ENCODE measurements at places on chromosomes 6 and 20.

GRCh38 chr20:32285621-32286371 lies 8.3 kb downstream of the KIF3B start:
- DNase-seq, result peak; percentile 41

DNA sequence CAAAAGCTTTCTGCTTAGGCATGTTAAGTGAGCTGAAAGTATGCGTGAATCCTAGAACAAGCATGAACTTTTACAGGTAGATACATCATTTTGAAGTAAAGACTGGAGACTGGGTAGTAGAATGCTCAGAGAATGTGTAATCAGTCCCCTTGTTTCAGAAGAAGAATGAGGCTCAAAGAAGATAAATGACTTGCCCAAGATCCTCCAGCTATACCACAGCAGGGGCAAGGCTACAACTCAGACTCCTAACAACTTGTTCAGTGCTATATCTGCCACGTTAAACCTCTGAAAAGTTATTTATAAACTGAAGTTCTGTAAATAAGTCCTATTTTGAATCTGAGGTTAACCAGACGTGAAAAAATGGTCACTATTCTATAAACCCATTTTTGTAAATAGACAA lies 2.9 kb downstream of the RIPOR2 start:
- no peak for DNase-seq

- DNase-seq, result no peak
These were observed 262.2 kb downstream of the EYA4 start for GRCh38 chr6:133503336-133503729.

GRCh38 chr20:62723768-62724450 lies 15.3 kb downstream of the NTSR1 start:
- DNase-seq, result no peak

- DNase-seq, result no peak
These were observed 121.0 kb downstream of the SASH1 start for GRCh38 chr6:148463671-148464070.

- DNase-seq, result no peak
These were observed 361.6 kb upstream of the RUNX2 start for GRCh38 chr6:44966449-44967092.

- DNase-seq, result no peak
These were observed 157.9 kb downstream of the RFX6 start for GRCh38 chr6:117034971-117035370.

GRCh38 chr6:79648328-79648727 lies 17.2 kb downstream of the SH3BGRL2 start:
- DNase-seq, result no peak

- DNase-seq, result no peak
These were observed 634 bp downstream of the HSF2 start for GRCh38 chr6:122400121-122400450.

- no peak for DNase-seq
These were observed 223.4 kb upstream of the GGTLC1 start for GRCh38 chr20:24211972-24212371.

DNA sequence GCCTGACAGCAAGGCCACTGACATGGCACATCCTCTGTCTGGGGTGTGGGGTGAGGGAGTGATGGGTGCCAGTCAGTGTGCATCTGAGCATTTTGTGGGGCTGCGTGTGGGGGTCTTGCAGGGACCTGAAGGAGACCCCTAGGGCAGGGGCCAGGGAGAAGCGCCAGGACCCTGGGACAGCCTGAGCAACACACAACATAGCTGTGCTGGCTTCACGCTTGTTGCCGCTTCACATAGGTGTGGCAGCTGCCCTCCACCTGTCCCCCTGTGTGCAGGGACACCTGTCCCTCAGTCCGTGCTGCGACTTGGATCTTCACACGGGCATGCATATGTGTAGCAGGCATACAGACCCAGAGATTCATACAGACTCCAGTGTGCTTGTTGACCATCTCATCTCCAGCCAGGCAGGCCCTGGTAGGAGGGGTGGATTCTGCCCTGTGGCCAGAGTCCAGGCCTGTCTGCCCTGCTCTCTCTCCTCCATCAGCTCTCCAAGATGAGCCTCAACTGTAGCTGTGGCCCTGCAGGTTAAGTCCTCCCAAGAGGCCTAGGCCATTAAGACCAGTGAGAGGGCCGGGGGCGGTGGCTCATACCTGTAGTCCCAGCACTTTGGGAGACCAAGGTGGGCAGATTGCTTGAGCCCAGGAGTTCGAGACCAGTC lies 3.2 kb upstream of the NPBWR2 start:
- no peak for DNase-seq

- no peak for DNase-seq
These were observed 439.4 kb downstream of the PHF3 start for GRCh38 chr6:64074981-64075380.

GRCh38 chr6:170160031-170160627 lies 130.7 kb downstream of the DLL1 start:
- DNase-seq, result no peak

DNA sequence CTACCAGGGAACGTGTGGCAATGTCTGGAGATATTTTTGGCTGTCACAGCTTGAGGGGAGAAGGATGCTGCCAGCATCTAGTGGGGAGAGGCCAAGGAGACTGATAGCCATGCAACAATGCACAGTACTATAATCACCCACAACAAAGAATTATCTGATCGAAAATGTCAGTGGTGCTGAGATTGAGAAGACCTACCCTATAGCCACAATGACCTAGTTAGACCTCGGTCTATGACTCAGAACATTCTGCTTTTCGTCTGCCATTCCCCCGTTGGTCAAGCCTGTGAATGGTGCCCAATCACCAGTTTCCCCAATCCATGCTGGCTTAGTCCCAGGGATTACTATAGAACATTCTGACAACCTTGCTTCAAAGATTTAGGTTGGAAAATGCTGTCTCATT lies 93.5 kb downstream of the TMEM200A start:
- DNase-seq, result no peak

DNA sequence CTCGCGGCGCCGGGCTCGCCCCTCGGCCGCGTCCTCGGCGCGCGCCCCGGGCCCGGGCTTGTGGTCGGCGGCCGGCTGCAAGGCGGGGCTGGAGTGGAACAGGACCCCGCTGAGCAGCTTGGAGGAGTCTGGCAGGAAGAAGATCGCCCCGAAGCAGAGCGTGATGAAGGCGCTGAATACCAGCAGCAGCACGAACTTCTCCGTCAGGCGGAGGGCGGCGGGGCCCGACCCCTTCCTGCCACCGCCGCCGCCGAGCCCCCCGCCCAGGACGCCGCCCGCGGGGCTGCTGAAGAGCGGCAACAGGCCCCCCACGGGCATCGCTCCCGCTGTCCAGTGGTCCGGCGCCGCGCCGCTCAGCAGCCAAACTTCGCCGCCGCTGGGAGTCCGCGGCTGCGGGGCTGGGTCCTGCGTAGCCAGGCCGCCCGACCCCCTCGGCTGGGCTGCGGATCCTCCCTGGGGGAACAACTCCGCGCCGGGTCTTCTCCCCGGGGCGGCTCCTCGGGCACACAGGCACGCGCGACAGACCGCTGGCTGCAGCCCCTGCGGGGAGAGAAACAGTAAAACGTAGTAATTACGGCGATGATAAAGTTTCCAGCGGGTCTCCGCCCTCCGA lies 707 bp downstream of the MAN1A1 start:
- peak; percentile 23 for DNase-seq

DNA sequence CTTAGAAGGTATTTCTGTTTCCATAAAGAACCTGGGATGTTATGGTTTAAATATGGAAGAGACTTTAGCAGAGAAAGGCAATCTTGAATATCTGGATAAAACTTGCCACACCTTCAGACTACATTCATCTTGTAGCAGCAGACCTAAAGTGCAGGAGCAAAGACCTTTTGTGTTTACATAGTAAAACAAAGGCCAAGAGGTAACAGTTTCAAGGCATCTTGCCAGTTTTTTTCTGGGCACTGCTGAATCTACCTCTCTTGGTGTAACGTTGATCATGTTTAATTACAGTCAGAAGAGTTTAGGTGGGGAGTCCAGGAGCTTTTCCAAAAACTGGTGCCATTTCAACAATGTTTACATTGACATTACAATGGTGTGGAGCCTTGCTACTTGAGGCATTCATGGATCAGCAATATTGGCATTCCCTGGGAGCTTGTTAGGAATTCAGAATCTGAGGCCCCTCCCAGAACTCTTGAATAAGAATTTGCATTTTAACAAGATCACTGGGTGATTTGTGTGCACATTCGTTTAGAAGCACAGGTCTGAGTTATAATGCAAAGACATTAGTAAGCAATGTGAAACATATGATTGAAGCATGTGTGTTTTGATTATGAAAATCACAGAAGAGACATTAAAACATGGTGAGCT lies 94.5 kb downstream of the F13A1 start:
- DNase-seq, result no peak

GRCh38 chr6:6629402-6629801 lies 40.9 kb downstream of the LY86 start:
- DNase-seq, result no peak

- no peak for DNase-seq
These were observed 1.2 kb upstream of the WRNIP1 start for GRCh38 chr6:2763876-2764540.

DNA sequence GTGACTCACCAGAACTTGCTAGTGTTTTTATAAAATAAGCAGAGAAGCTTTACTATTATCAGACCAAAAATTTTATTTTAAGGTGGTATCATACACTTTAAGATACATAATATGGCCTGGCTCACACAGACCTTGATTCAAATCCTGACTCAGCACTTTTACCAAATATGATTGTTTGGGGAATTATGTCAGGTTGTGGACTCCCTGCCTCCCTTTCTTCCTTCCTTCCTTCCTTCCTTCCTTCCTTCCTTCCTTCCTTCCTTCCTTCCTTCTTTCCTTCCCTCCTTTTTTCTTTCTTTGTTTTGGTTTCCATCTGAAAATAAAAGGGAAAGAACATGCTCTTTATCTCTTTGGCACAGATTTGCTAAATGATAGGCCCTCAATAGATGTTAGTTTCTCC lies 186.0 kb upstream of the MMS22L start:
- DNase-seq, result no peak

DNA sequence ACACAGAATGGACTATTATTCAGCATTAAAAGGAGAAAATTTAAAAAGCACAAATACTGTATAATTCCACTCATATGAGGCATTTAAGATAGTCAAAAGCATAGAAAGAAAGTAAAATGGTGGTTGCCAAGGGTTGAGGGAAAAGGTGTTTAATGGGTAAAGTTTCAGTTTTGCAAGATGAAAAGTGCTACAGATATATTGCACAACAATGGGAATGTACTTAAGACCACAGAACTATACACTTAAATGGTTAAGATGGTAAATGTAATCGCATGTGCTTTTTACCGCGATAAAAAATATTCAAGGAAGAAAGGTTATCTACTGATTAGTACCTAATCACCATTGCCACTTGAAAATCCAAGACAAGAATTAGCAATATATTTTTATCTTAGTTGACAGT lies 71.8 kb upstream of the NOX3 start:
- DNase-seq, result no peak

- no peak for DNase-seq
These were observed 255.6 kb downstream of the MAFB start for GRCh38 chr20:40433341-40433861.

DNA sequence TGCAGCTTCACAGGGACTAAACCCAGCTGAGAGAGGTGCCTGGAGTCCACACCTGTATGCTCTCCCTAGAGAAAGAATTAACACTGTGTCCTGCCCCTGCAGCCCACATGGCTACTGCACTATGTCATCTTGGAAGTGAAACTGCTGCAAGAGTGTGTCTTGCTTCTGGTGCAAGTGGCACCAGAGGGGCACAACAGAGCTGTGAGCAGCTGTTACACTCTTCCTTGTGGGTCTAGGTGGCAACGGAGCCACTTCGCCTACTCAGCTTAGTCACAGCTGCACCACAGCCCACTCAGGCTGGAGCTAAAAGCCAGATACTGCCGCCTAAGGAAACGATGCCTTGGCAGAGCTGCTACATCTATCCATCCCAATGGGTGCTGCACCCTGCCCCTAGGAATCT lies 391.4 kb downstream of the COL12A1 start:
- DNase-seq, result no peak

- DNase-seq, result no peak
These were observed 101.1 kb downstream of the ISM1 start for GRCh38 chr20:13322198-13322597.

GRCh38 chr6:134047673-134048072 lies 4.8 kb downstream of the SLC2A12 start:
- no peak for DNase-seq

DNA sequence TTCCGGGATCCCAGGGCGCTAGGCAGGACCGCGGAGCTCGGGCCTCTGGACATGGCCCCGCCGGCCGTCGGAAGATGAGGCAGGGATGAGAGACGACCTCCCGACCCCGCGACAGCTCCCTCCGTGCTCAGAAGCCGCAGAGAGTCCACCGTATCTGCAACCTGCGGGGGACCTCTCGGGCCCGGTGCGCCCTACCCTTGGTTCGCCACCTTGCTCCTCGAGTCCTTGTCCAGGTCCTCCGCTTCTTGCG lies 301 bp downstream of the PPP1R3D start:
- DNase-seq, result no peak

GRCh38 chr6:110529907-110530306 lies 53.5 kb upstream of the SLC22A16 start:
- DNase-seq, result no peak

DNA sequence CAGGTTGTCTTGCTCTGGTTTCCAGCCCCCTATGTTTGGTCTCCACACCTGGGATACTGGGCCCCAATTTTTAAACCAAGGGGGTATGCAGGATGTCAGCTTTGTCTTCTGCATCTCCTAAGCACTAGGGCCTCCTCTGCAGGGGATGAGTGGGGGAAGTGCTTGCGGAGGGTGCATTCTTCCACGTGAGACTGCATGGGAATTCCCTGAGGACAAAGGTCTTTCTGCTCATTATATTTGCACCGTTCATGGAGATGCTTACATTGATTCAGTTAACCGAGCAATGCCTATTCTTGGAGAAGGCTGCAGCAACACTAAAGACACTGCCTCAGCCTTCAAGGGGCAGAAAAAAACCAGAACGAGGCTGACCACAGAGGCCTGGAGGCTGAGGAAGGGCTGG lies 45.4 kb downstream of the RAB44 start:
- DNase-seq, result no peak

DNA sequence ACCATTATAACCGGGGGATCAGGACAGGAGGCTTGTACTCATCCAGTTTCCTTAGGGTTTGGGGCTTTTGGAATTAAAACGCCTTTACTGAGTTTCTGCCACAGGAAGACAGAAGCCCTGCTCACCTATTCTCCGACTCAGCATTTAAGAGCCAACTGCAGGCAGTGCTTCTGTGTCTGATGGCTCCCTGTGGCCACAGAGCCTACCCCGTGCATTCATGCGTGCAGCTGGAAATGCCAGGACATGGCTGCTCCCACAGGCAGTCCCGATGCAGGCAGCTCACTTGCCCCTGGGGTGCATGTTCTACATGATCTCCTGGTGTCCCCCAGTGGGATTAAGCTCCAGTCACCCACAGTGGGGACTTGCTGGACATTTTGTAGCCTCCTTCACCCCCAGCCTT lies 22.2 kb downstream of the ZNF831 start:
- no peak for DNase-seq
